NCI-H510A (cell line): ENCODE measurements at places on chromosomes 12 and 14.

- DNase-seq: peak; percentile 92
These were observed 27.8 kb downstream of the HIP1R start for GRCh38 chr12:122862872-122863701.

- no peak for DNase-seq
These were observed 80.4 kb downstream of the TTC8 start for GRCh38 chr14:88904864-88905263.

DNA sequence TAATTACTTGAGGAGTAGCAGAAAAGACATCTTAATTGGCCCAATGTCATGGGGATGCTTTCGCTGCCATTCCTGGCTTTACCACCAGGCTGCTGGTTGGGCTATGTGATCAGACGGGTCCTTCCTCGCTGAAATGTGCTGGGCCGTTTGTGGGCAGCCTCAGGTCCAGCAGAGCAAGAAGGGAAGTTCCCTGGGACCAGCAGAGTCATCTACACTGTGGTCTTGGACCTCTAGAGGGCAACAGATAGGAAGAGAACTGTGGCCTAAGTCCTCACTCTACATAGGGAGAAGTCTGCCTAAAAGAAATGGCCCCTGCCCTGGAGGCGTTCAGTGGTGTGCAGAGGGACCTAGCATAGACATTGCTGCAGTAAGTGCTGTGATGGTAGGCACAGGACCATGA lies 10.9 kb downstream of the EVL start:
- no peak for DNase-seq

- DNase-seq: no peak
These were observed 142.4 kb downstream of the OTOGL start for GRCh38 chr12:80241576-80242273.

DNA sequence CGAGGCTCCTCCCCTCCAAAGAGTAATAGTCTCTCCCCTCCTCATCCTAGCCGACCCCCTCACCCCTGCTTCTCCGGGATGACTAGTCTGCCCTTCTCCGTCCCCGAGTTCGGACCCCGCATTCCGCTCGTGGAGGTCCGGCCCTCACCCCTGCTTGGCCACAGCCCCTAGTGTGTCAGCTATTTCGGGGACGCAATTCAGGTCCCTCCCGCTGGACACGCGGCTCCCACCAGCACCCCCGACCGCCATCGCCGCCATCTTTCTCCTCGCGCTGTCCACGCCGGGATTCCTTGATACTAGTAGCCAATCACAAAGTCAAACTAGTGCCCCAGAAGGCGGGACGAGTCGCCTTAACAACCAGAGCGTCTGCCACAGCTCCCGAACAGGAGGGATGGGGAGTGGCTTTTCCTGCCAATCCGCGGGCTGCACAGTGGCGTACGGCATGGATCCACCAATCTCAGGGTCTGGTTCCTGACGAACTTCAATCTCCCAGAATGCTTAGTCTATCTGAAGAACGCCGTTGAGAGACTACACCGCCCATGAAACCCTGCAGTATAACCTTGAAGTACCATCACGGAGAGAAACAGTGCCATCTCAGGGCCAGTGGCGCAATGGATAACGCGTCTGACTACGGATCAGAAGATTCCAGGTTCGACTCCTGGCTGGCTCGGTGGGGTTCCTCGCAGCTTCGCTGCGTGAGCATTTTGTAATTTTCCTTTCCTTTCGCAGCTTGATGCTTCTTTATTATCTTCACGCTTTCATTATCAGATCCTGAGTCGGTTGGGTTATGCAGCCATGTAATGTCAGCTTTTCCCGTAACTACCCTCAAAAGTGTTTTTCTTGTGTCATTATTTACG lies at the start of gene PRMT5:
TSS of gene PRMT5 (minus strand) at position 273 of the 857 bp plus-strand sequence. CDS start at position 258, 15 bp downstream.
- DNase-seq: peak; percentile 95

DNA sequence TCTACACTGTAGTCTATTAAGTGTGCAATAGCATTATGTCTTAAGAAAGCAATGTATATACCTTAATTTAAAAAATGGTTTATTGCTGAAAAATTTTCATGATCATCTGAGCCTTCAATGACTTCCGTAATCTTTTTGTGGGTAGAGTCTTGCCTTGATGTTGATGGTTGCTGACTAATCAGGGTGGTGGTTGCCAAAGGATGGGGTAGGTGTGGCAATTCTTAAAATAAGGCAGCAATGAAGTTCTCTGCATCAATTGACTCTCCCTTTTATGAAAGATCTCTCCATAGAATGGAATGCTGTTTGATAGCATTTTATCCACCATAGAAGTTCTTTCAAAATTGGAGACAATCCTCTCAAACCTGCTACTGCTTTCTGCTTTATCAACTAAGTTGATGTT lies 41.1 kb downstream of the BBS10 start:
- DNase-seq: no peak

GRCh38 chr12:118682656-118683055 lies 298.7 kb upstream of the SRRM4 start:
- no peak for DNase-seq

DNA sequence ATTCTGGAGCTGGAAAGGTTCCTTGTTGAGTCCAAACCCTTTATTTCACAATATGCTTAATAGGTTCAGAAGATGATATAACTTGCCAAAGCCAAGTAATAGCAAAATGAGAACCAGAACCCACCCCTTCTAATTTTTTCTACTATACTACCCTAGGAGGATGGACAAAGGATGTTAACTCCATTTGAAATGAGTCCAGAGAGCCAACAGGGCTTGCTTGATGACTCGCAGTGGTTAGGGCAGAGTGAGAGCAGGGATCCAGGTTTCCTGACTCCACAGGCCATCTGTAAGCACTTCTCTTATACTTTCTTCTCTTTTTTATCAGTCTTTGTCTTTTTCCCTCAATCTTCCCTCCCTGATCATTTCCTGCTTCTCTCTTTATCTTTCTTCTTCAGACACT lies 668.1 kb downstream of the MED13L start:
- no peak for DNase-seq

GRCh38 chr12:64903479-64904152 lies 79.2 kb downstream of the TBC1D30 start:
- DNase-seq: no peak

GRCh38 chr14:77184396-77185092 lies 2.9 kb downstream of the TMEM63C start:
- DNase-seq: no peak

DNA sequence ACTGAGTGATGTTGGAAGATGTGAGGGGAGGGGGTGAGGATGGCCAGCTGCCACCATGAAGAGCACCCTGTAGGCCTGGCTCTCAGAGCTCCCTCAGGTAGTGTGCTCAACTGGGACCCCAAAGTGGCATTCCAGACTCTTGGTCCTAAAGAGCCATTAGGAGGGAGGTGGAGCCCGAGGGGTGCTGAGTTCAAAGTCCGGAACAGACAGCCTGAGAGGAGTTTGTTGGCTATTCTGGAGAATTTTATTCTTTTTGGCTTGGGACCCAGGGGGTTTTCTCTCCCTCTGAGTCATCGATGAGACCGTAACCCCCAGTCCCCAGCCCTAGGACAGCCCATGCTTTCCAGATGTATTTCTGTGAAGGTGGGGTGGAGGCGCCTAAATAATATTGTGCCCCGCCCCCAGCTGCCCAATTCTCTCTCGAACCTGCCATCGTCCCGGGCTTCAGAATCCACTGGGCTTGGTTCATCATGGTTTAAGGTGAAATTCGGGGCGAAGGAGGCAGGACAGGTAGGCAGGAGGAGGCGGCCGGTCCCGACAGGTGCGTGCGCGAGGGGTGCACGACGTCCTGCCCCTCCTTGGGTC lies 690 bp upstream of the RBP5 start:
- no peak for DNase-seq

GRCh38 chr12:116959845-116960514 lies 49.2 kb downstream of the FBXW8 start:
- DNase-seq: no peak

DNA sequence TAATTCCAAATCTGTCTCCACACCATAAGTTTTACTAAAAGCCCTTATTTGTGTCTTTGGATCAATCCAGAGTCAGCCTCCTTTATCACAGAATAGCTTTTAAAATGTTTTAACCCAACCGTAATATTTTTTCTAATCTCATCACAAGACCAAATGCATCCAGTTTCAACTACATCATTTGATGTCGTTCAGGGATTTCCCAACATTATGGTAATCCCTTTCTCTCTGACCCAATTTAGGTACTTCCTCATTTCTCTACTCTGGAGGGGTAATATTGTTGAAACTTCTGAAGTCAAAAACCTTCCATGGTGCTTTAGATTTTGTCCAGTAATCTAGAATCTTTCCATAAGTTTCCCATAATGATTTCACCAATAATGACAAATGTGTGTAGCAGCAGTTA lies 596.8 kb downstream of the SOX5 start:
- DNase-seq: no peak

DNA sequence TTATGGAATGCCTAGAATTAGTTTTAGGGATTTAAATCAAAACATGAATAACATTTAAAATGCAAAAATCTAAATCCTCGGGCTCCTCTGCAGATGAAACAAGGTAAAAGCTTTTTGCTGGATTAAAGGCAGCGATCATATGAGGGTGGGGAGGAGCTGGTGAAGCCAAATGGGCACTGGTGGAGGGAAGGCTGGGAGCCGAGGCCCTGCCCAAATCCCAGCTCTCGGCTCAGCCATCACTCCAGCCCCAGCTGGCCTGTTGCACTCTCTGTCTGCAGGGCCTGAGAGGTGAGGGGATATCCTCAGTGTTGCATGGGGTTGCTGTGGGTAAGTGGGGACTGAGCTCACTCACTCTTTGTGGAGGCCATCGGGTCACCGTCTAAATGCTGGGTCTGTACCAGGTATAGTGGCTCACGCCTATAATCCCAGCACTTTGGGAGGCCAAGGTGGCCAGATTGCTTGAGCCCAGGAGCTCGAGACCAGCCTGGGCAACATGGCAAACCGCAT lies 28.6 kb downstream of the CALM1 start:
- no peak for DNase-seq

- DNase-seq: no peak
These were observed 74.4 kb downstream of the TMX1 start for GRCh38 chr14:51314321-51315015.

DNA sequence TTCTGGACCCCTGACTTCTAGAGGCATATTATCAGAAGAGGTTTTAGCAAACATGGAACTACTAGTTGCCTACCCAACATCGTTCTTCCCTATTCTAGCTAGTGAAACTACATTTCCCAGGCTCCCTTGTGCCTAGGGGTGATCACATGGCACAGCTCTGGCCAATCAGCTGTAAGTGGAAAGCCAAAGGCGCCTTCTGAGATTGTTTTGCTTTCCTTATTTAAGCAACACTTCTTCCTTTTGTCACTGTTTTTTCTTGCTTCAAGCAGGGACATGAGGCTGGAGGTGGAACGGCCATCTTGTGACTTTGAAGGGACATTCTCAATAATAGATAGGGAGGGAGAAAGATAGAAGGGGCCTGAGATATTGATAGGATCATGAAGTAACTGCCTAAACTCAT lies 136.7 kb downstream of the ZNF664 start:
- no peak for DNase-seq

DNA sequence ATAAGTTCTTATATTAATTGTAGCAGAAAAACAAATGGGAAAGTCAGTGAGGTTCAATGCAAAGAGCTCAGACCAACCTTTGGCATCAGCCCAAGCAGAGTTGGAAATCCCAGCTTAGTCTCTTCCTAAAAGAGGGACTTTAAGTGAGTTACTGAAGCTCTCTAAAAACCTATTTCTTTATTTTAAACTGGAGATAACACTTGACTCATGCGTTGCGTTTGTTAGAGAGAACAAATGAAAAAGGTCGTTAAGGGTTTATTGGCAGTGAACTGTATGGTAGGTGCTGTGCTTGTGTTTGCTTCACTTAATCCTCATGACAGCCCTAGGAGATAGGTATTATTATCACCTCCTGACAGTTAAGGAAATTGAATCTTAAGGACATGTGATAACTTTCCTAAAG lies 396.5 kb downstream of the RAD51B start:
- no peak for DNase-seq
